ENCODE measurements at places on chromosomes 7 and 10.
A peak's percentile ranks its signal among the peaks of the same experiment; 100 is the strongest.

DNA sequence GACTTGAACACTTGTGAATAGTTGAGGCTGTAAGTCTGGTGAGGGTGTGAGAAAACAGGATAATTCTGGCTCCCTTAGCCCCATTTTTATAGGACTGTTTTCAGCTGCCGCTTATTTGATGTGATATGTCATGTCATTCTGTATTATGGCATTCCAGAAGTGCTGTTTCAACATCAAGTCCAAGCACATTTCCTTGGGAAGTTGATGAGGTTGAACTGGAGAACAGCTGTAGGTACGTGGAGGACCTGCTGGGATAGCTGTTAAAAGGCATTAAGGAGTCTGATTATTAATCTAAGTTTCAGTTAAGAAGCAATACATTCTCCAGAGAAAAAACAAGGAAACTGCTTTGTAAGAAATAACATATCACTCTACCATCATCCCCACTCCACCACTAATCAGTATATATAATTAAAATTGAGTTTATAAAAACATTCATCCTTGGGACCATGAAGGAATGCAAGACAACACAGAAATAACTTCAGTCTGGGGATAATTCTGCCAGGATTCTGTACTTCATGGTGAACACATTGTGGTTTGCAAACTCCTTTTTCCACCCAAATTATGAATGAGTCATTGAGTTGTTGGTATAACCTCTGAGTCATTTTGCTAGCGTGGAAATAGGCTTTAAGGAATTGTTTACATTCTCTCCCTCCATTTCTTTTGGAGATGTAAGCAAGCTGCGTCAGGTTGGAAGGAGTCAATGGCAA is 39.9 kb upstream of the TMEM229A start:
- no peaks in the 10 kb centered on the region for H3K36me3 ChIP-seq
- no peak overlapping the region for H3K4me3 ChIP-seq
- DNase-seq, result no peak
- H3K27me3 ChIP-seq, result no peaks in the 10 kb centered on the region
- no peaks in the 10 kb centered on the region for H3K4me1 ChIP-seq

DNA sequence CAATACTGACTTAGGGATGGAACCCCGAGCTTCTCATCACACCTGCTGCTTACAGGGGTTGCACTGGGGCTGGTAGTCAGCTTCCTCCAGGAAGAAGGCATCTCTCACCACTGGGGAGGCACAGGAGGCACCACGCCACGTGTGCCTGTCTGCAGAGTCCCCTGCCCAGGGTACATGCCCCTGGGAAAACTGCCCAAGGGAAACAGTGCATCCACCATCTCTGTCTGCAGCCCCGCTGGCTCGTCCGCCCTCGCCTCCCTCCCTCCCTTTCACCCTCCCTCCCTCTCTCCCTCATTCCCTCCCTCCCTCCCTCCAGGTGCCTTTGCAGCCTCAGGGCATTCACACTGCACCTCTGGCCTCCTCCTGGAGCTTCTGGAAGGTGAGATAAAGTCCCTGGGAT is 101.1 kb downstream of the PTPRE start:
- H3K27ac ChIP-seq, result no peak overlapping the region
- H3K4me1 ChIP-seq, result peaks cover 8% of the 10 kb centered on the region
- DNase-seq, result no peak
- no peaks in the 10 kb centered on the region for H3K36me3 ChIP-seq

GRCh38 chr7:158789842-158790241 is 39.5 kb downstream of the ESYT2 start:
- H3K27me3 ChIP-seq, result no peaks in the 10 kb centered on the region
- no peak for DNase-seq
- H3K27ac ChIP-seq, result no peak overlapping the region
- H3K4me1 ChIP-seq, result peaks cover 4% of the 10 kb centered on the region
- peaks cover 66% of the 10 kb centered on the region for H3K36me3 ChIP-seq

DNA sequence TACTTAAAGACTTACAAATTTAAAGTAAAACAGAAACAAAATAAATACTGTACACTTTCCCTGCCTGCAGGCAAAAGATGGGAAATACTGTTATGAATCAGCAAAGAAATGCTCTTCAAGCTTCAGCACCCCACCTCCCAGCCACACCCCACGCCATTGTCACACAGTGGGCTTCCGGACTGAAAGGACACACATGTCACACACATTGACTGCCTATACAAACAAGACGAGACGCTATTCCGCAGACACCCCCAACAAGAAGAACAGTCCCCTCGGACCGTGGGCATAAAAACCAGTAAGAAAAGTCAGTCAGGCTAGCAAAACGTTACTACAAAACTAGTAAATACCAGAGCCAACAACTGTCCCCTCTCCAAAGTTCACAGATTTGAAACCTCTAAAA is 22.2 kb upstream of the PARP12 start:
- H3K36me3 ChIP-seq, result peaks cover 11% of the 10 kb centered on the region
- peak; percentile 36 for DNase-seq
- H3K27ac ChIP-seq, result peak overlapping the region; percentile 10
- peaks cover 7% of the 10 kb centered on the region for H3K27me3 ChIP-seq
- peaks cover 22% of the 10 kb centered on the region for H3K4me1 ChIP-seq

GRCh38 chr7:144497282-144497681 is 93.8 kb upstream of the NOBOX start:
- no peak overlapping the region for H3K4me3 ChIP-seq
- no peaks in the 10 kb centered on the region for H3K4me1 ChIP-seq
- H3K36me3 ChIP-seq, result no peaks in the 10 kb centered on the region
- H3K27me3 ChIP-seq, result no peaks in the 10 kb centered on the region
- no peak overlapping the region for H3K27ac ChIP-seq
